Hepatic stellate cell (primary cell): ENCODE measurements at places on chromosomes 4 and X.

GRCh38 chrX:35858361-35858760, 60.2 kb downstream of the MAGEB16 start:
- no peak for DNase-seq

- DNase-seq, result no peak
These were observed 1008.8 kb upstream of the DIAPH2 start for GRCh38 chrX:95675794-95676193.

DNA sequence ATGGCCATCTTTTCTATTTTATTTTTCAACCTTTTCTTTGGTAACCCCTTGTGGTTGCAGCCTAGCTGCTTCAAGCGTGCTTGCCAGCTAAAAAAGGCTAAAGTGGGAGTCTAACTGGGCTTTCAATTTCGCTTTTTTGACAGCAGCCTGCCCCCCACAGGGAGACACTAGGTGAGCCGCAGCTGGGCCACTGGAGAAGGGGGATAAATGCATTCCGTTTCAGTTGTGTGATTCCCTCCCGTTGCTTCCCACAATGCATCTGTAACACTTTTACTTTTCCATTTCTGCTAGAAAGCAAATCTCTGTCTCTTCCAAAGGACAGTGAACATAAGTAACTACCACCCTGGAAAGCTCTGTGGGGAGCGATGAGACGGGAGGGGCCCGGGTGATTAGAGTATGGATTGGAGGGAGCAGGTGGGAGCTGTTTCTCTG, 86.3 kb upstream of the RAPGEF2 start:
- DNase-seq, result peak; percentile 46

DNA sequence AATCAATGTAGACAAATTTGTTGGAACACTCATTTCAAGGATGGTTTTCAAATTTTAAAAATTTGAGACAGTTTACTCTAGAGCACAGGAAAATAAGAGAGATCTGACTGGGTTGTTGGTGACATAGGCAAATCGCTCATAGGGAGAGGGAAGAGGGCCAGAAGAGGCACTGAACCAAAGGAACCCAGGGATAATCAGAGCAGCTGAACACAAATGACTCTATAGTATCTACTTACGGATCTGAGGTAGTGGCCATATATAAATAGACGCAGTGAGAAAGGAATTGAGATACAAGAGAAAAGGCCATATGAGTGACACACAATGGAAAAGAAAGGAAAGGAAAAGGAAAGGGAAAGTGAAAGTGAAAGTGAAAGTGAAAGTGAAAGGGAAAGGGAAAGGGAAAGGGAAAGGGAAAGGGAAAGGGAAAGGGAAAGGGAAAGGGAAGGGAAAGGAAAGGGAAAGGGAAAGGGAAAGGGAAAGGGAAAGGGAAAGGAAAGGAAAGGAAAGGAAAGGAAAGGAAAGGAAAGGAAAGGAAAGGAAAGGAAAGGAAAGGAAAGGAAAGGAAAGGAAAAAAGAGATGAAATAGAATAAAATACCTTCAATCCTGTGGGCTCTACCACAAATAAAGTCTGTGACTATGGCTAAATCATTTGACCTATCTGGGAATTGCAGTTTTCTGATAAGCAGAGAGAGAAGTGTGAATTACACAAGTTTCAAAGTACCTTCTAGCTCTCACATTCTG, 759.2 kb downstream of the DMD start:
- DNase-seq, result no peak

DNA sequence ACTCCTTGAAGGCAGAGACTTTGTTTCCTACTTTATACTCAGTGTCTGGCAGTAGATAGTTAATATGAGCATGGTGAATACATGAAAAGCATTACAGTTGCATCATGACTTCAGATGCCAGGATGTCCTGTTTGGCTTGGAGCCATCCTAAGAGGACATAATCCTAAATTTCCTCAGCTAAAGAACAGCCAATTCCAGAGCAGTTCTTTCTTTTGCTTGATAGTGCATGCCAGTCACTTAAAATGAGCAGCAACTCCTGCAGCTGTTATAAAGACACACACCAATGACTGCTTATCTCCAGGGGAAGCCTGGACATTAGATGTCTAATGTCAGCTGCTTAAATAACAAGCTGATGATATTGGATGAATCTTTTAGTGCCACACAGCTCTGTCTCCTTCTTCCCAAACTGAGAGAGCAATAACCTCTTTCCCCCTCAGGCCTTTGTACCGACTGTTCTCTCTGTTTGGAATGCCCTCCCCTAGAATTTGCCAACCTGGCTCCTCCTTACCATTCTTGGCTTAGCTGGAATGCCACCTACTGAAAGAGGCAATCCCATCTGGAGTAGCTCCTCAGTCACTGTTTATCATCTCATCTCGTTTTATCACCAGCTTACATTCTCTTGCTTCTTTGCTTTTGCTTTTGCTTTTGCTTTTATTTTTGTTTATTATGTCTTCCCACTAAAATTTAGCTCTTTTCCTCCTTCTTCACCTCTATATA, 100.8 kb upstream of the USP38 start:
- DNase-seq, result no peak

DNA sequence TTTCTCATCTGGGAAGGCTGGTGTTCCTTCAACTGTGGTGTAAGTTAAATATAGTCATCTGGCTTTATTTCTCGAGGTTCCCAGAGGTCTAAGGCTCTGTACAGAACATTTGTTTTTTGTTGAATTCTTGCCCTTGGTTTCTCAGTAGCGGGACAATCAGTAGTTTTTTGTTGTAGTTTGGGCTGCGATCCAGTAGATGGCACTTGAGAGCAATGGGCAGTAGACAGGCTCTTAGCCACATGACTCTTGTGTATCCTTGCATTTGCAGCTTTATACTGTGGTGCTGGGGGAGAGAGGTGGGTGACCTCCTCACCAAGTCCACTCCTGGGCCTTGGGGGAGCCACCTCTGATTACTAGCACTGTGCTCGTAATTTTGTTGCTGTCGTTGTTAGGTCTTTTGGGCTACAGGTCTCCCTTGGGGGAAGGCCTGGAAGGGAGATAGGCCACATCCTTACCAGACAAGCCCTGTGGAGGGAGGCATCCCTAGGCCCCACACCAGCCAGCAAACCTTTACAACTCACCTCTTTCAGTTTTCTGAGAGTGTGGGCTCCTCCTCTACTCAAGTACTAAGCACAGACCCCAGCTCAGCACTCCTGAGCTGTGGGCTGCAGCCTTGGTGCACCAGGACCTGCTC, 8.1 kb downstream of the ETDB start:
- no peak for DNase-seq

GRCh38 chr4:54254915-54255246, 25.8 kb downstream of the PDGFRA start:
- DNase-seq, result no peak

DNA sequence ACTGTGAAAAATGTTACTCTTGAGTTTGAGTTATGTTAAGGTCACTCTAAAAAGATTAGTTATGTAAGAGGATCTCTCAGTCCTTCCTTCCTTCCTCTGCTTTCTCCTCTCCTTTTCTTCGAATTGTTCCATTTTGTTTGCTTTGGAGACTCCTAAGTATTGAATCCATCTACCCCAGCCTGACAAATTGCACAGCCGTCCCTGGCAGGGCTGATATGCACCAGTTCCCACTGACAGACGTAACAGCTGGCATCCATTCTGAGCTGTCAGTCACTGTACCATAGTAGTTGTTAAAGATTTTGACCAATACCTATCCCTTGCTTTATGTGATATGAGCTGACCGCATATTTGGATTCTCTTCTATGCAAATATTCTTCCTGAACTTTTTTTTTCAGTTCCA, 210.7 kb upstream of the IGFBP7 start:
- DNase-seq, result no peak

DNA sequence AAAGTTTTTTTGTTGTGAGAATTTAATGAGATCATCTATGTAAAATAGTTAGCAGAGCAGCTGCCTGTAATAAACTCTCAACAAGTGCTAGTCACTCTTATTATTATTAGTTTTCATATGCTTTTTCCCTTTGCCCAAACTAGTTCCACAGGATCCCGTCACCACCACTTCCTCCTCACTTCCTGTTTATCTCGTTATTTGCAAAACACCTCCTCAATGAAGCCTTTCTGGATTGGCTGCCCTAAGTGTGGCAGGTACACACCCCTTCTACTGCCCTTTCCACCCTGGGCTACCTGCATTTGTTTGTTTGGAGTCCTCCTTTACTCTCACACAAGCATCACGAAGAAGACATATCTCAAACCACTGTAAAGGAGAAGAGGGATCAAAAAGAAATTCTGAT, 54.4 kb upstream of the KLF3 start:
- no peak for DNase-seq

GRCh38 chrX:120136840-120137239, 21.1 kb upstream of the RHOXF1 start:
- DNase-seq, result no peak

DNA sequence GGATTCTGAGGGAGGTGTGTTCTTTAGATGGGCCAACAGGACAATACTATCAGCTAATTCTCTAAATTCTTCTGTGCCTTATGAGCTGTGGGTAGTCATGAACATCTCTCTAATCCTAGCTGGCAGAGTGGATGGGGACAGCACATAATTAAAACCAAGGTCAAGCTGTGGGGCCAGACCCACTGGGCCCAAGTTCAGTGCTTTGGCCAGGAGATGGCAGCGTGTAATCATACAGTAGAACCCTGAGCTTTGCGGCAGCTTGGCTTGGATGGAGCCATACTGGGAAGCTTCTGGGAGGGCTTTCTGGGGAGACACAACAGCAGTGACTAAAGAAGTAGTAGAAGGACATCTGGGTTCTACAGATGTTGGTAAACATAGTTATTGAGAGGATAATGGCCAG, 140.3 kb upstream of the CXCL13 start:
- DNase-seq, result no peak

- no peak for DNase-seq
These were observed 1535.3 kb upstream of the PCDH10 start for GRCh38 chr4:131613824-131614216.

DNA sequence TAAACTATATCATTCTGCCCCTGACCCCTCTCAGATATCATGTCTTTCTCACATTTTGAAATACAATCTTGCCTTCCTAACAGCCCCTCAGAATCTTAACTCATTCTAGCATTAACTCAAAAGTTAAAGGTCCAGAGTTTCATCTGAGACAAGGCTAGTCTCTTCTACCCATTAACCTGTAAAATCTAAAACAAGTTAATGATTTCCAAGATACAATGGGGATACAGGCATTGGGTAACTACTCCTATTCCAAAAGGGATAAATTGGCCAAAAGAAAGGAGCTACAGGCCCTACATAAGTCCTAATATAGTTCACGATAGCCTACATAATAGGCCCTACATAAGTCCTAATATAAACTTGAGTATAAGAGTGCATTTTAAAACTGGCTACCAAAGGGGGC, 18.9 kb downstream of the ADH6 start:
- DNase-seq, result no peak

- DNase-seq, result no peak
These were observed 1.1 kb upstream of the ATOH1 start for GRCh38 chr4:93827272-93827947.

DNA sequence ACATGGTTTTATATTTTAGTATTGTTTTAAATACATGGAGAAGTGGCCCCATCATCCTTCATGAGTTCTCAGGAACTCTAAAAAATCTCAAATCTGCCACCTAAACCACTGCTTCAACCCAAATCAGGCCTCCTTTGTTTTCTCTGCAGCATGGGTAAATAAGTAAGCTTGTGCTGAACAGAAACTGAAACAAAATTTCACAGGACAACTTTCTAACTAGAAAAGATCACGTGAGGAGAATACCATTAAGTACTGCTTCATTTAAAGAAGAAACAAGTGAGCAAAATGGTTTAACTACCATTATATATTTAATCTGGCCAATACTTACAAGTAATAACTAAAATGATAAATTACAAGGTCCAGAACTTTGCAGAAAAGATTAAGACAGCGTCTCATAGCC, 2.5 kb downstream of the ARAP2 start:
- no peak for DNase-seq

GRCh38 chr4:13656569-13657405, 29.3 kb upstream of the BOD1L1 start:
- DNase-seq, result peak; percentile 45
